ENCODE measurements at places on chromosomes 2 and 18.

- no peak for DNase-seq
Measured at GRCh38 chr2:39529836-39530235, 92.8 kb upstream of the MAP4K3 start.

DNA sequence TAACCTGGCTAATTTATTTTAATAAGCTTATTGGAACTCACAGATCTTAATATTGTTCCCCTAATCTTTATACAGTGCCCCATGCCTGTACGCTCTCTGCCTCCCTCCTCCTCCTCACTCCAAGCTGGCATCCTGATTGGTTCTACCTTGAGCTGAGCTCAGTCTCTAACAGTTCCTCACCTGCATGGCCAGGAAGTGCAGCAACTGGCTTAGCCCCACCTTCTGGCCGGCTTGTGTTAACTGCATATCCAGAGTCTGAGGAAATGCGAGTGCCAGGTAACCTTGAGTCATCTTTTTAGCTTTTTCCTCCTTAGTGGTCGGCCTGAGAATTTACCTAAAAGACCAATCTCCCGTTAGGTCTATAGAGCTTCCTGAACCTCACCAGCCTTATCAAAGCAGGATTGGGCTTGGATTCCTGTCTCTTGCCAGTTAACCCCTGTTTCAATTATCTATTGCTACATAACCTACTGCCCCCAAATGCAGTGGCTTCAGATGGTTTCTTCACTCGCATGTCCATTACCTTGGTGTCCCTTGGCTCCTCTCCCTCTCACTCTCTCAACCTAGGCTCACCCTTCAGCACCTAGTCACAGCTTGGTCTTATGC lies 89.5 kb upstream of the STK39 start:
- no peak for DNase-seq

- DNase-seq, result no peak
Measured at GRCh38 chr2:168684921-168685599, 117.4 kb upstream of the NOSTRIN start.

DNA sequence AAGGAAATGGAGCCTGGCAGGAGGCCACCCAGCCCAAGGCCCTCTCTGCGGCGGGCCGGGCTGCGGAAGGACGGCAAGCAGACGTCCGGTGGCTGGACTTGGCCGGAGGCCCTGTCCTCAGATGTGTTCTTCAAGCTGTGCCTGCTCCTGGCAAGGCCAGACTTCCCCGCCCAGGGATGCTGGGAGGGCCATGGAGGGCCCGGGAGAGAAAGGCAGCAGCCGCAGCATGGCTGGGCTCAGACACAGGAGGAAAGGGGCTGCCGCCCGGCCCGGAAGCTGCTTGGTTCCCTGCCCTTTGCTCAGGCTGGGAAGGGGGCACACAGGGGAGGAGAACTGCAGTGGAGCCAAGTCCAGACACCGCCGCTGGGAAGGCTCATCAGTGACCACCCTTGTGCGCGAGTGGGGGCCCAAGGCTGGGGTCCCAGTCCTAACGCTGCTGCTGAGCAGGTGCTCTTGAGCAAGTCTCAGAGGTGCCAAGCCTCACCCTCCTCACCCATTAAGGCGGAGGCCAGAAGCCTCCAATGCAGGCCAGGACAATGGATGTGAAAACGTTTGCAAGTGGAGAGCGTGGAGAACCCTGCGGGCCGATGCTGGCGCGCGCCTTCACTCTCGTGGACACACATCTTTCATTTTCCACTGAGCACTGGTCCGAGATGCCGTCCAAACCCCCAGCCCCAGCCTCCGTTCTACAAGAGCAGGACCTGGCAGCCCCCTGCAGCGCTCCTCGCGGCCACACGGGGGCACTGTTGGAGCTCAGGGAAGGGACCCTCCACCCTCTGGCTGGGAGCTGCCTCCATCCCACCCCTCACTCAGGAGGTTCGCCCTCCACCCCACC lies 7.9 kb downstream of the CROCC2 start:
- peak; percentile 38 for DNase-seq

DNA sequence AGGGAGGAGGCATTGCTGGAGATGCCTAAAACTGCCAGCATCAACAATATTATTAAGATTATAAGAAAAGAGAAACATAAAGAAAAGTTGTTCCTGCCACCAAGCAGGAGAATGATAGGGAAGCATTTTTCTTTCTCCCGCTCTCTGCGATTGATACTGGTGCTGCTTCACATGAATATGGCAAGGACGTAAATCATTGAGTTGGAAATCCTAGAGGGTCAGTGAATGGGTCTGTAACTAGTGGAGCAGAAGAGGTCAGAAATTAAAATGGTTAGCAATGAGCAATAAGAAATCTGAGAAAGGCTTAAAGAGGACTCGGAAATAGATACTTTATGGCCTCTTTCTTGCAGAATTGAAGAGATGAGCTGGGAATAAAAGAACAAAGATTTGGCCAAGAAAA lies 631.7 kb downstream of the BCL11A start:
- no peak for DNase-seq

- no peak for DNase-seq
Measured at GRCh38 chr2:31055938-31056337, 82.3 kb downstream of the GALNT14 start.

DNA sequence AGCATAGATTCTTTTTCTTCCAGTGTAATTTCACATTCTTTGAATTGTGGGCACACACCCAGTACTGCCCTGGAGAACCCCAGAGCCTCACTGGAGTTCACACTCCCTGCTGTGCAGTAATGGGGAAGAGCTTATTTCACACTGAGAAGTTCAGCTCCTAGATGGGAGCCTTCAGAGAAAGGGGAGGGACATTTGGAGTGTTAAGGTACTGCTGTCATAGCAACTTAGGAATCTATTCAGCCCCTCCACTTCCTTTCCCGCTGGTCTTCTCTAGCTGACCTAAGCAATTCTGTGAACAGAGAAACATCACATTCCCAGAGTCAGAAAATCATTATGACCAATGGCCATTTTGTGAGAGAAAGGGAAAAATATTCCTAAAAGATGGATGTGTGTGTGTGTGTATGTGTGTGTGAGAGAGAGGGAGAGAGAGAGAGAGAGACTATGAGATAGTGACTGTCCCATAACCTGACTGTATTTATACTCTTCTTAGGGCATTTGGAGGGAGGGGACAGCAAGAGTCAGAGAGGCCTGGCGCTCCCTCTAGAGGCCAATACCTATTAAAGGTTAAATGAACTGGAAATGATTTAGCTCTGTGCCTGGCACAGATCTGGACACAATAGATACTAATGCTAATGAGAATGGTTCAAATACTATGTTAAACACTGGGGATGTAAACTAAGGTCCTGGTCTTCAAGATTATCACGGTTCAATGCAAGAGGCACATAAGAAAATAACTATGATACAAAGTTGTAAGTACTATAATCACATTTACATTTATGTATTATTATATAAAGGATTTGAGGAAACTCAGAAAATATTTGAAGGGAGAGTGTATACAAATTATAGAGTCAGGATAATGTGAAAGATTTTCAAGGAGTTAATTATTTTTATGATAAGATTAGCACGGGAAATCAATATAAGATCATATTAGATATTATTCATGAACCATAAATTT lies 41.5 kb upstream of the RPE start:
- no peak for DNase-seq

- DNase-seq, result no peak
Measured at GRCh38 chr2:109421642-109422041, 192.1 kb downstream of the SEPTIN10 start.

GRCh38 chr2:119326938-119327337 lies 39.7 kb downstream of the C2orf76 start:
- no peak for DNase-seq

DNA sequence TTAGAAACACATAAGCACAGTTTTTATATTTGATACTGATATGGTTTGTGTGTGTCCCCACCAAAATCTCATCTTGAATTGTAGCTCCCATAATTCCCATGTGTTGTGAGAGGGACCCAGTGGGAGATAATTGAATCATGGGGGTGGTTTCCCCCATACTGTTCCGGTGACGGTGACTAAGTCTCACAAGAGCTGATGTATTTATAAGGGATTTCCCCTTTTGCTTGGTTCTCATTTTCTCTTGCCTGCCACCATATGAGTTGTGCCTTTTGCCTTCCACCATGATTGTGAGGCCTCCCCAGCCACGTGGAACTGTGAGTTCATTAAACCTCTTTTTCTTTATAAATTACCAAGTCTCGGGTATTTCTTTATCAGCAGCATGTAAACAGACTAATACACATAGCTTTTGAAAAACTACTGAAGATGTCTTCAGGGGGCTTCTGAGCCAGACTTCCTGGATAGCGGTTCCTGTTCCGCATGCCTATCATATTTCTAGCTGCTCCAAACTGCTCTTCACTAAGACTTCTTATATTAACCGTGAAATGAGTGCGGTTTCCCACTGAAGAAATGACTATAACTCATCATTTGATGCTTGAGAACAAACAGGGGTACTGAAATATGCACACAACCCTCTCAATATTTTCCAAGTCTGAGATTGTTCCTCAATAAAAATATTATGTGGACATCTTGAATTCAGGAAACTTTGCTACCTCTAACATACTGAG lies 75.8 kb downstream of the SPHKAP start:
- DNase-seq, result no peak

DNA sequence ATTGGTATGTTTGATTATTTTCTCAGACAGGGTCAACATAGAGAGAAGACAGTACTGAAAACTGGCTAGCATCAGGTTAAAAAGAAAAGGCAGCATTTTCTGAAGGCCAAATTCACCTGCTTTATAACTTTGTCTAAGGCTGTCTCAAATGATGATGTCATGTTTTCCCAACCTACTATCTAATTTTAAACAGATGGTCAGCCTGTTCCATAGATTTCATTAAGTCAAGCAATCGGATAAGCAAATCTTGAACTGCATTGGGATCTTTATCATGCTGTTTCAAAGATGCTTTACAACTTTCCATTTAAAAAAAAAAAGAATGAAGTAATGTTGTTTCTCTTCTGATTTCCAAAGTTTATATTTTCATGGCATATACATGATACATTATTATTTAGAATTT lies 56.3 kb upstream of the SPOPL start:
- no peak for DNase-seq

GRCh38 chr2:16194530-16194929 lies 254.2 kb downstream of the MYCN start:
- no peak for DNase-seq

GRCh38 chr2:164068063-164068462 lies 332.3 kb upstream of the FIGN start:
- no peak for DNase-seq

- no peak for DNase-seq
Measured at GRCh38 chr2:174606336-174606735, 8.7 kb upstream of the WIPF1 start.

DNA sequence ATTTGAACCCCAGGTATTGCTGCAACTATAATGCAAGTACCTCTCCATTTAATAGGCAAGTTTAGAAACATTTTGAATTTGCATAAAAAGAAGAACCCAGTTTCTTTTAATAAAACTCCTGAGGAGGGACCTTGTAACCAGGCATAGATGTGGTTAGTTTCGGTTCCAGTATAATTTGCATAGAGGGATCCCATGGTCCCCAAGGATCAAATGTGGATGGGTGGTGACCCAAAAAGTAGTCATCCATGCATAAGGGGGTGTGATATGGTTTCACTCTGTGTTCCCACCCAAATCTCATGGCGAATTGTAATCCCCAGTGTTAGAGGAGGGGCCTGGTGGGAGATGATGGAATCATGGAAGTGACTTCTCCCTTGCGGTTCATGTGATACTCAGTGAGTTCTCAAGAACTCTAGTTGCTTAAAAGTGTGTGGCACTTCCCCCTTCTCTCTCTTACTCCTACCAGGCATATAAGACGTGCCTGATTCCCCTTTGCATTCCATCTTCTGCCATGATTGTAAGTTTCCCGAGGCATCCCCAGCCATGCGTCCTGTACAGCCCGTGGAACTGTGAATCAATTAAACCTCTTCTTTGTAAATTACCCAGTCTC lies 40.2 kb upstream of the SKA1 start:
- DNase-seq, result no peak

DNA sequence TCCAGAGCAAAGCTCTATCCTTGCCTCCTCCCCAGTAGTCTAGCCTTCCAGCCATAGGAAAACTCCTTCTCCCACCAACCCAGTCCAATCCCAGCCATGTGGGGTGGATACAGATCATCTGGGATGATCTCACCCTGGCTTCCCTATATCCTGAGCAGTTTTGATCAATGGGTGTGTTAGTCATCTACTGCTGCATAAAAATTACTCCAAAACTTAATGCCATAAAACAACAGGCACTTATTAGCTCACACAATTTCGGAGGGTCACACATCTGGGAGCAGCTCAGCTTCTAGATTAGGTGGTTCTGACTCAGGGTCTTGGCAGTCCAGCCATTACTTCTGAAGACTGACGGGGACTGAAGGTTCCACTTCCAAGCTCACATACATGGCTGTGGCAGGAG lies 190.4 kb downstream of the SPP2 start:
- DNase-seq, result no peak

DNA sequence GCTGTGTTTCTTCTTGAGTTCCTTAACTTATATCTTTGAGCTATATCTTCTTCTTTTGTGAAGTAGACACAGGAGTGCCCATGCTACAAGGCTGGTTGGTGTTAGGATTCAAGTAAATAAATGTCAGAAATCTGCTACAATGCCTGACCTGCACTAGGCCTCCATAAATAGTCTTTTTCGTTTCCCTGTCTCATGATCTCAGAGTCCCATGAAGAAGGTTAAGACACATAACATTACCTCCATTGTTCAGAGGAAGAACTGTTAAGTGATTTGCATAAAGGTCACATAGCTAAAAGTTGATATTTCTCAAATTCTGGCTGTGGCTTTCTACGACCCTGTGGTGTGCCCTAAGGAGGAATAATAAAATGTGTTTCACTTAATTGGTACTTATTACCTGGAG lies 228.4 kb downstream of the KCNS3 start:
- DNase-seq, result no peak

- no peak for DNase-seq
Measured at GRCh38 chr2:163198007-163198406, 359.4 kb upstream of the KCNH7 start.

DNA sequence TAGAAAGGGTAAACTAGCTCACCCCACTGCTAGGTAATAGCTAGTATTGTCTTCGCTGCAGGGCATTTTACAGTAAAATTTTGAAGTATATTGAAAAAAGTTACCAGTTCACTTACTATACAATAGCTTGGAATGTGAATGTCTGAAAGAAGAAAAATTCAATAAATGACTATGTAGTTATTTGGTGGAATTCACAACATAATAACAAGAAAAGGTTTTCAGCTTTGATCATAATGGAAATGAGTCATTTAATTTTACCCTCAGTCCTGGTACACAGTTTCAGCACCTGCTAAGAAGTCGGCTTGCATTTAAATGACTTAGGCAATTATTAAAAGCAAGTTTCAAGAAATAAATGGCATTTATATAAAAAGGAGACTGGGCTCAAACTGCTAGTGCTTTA lies 90.4 kb downstream of the NUP35 start:
- DNase-seq, result no peak

GRCh38 chr2:70935468-70936164 lies at the start of gene ATP6V1B1:
Gene ATP6V1B1, plus strand, starts transcription at chr2:70935900. Its CDS starts 55 bp downstream, at chr2:70935955.
- DNase-seq, result no peak

GRCh38 chr2:105427485-105427884 lies 28.6 kb upstream of the FHL2 start:
- DNase-seq, result no peak
